ENCODE measurements at places on chromosomes 5 and 9.

GRCh38 chr5:143796753-143797152, 15.2 kb upstream of the HMHB1 start:
- no peak for DNase-seq

- no peak for DNase-seq
These were observed 74.7 kb downstream of the PTTG1 start for GRCh38 chr5:160496334-160496733.

- no peak for DNase-seq
These were observed 338.1 kb downstream of the DMRT2 start for GRCh38 chr9:1388216-1388615.

DNA sequence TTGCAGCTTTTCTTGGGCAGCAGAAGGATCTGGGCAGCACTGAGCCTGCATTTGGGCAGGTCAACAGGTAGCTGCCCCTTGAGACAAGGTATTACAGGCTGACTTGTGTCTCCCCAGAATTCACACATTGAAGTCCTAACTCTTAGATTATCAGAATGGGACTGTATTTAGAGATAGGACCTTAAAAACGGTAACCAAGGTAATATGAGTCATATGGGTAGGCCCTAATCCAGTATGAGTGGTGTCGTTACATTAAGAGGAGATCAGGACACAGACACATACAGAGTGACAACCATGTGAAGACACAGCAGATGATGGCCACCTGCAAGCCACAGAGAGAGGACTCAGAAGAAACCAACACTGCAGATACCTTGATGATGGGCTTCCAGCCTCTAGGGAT, 3.2 kb downstream of the C1QTNF2 start:
- no peak for DNase-seq

DNA sequence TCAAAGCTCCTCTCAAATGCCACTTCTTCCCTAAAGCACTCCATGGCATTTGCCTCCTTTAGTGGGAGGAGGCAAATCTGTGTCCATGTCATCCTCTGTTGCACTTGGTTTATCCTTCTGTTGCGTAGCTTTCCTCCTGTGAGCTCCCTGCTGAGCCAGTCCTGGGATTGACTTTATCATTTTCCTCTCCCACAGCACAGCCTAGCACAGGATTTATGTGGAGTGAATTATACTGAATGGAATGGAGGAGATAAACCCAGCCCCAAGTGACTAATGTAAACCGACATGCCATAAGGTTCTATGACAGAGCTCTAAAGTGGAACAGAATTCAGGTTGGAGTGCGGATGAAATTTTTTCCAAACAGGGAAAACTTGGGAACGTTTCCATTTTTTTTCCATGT, 26.4 kb upstream of the TOMM5 start:
- DNase-seq = no peak

DNA sequence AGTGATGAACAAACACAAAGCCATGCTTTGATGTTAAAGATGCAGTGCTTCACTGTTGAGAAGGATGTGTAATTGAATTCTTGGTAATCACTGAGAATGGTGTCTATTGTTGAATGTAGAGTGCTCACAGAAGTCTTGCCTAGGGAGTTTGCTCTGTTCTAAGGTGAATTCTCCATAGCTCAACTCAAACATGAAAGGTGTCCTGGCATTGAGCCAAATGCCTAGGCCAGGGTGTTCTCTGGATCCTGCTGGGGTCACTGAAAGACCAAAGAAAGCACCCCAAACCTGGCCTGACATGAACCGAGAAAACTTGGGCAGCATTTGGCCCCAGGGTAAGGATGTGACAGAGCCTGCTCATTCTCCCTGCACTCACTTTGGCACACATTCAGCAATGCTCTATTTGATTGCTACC, 217.3 kb downstream of the ARL15 start:
- no peak for DNase-seq

GRCh38 chr5:148849461-148849860, 23.1 kb downstream of the ADRB2 start:
- no peak for DNase-seq

GRCh38 chr5:67287510-67288268, 91.1 kb upstream of the CD180 start:
- DNase-seq = no peak

DNA sequence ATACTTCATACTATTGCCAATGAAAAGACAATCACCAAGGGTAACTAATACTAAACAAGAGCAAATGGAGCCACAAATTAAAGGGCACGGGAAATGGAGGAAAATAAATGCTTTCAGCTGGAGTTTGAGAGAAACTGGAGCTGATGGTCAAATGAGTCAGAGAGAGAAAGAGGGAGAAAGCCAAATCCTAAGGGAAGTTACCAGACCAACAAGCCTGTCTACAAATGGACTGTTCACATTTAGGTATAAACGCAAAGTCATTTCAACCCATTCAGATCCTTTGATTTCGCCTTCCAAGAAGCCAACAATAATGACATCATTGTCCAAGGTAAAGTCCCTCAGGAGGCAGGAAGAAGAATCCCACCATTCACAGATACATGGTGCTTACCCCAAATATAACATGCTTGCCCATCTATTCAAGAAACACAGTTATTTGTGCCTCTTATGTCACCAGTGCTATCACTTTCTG, 351.8 kb downstream of the RAB3C start:
- no peak for DNase-seq

- DNase-seq = no peak
These were observed 56.9 kb upstream of the TBC1D2 start for GRCh38 chr9:98312365-98312764.

DNA sequence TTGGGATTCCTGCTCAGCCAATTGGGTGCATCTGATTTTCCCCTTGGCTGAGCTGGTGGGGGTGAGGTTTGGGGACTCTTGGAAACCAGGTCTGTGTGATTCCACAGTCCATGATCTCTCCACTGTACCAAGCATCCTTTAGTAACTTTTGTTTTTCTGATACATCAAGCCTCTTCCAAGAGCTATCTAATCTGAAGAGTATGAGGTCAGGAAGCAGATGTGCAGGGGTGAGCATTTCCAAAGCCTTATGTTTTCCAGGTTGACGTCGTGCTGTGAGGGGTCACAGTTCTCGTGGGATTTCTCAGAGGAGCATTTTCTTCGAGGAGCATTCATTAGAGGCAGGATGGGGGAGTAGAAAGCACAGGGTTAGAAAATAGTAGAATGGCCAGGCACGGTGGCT, 95.3 kb downstream of the KLF4 start:
- no peak for DNase-seq

GRCh38 chr5:95939465-95939864, 22.2 kb downstream of the ELL2 start:
- DNase-seq = no peak

DNA sequence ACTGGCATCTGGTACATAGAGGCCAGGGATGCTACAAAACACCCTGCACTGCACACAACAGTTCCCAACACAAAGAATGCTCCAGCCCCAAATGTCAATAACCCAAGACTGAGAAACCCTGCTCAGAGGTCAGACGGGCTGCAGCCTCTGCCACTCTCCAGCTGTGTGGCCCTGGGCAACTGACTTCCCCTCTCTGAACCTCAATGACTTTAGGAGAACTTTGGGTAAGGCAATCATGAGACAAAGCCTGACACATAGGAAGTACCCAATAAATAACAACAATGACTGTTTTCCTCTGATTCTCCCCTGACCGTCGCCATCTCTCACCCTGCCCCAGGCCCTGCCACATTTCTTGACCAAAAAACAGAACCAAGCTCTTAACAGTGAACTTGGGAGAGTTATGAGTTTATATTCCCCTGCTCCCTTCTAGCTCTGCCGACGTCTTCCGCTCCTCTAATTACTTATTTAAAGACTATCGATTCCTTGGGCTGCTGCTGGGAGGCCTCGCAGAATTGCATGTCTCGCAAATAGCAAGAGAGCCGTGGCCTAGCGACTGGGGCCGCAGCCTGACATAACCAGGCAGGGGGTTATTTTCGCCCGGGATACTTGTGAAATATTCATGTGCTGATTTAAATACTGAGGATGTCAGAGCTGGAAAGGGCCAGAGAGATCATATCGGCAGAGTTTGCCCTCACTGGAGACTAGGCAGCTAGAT, 24.5 kb upstream of the CRB2 start:
- no peak for DNase-seq

DNA sequence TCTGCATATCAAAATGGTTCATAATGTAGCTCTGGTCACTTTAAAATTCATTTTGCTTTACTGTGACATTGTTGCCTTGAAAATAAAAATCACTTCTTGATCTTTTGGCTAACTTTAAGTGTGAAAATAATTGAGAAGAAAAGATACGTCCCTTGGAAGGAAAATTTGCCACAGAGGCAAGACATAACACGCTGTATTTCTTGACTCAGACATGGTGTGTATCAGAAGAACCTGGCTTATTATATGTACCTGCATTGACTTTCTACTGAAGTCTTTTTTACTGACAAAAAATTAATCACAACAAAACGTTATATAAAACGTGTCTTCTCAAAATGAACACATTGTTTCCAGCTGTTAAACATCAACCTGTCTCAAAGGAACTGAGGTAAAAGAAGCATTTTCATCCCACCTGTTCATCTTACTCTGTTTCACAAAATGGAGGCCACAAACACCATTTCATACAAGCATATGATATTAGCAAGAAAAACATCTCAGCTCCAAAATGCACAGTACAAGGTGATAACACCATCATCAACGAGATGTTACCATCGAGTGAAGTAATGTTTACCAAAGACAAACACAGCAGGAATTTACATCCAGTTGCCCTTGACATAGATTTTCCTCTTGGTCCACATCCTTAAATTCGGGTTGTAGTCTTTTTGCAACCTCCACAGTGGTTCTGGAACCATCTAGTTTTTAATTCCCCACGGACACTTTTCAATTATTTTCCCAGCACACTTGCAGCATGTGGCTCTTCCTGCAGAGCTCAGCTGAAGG, 179.9 kb downstream of the GLIS3 start:
- DNase-seq = no peak

- no peak for DNase-seq
These were observed 8.0 kb downstream of the GRIA1 start for GRCh38 chr5:153498516-153498915.

DNA sequence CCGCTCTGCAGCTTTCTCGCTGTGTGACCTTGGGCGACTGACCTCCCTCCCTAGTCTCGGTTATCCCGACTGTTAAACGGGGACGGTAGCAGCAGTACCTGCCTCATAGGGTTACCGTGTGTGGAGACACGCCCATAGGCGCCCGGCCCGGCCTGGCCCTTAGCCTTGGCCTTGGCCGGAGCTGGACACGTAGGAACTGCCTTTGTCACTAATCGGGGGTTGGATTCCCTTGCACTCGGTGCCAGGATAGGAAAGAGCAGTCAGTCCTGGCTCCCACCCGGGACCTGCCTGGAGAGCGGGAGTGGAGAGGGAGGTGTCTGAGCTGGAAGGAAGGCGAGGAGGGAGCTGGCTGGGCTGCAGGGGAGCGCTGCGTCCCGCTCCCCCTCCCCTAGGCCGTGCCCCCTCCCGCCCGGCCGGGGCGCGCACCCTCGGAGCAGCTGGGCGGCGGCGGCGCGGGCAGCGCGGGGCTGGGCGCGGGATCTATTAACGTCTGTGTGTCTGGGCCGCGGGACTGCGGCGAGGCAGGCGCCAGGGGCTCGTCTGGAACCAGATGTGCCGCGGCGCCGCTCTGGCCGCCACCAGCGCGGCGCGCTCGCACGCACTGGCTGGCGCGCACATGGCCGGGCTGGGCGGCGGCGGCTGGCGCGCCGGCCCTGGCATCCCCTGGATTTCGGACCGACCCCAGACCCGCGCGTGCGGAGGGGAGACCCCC, 31.7 kb downstream of the PRRX2 start:
- no peak for DNase-seq

- no peak for DNase-seq
These were observed 4.9 kb downstream of the EDIL3 start for GRCh38 chr5:84379749-84380148.

- DNase-seq = no peak
These were observed 10.8 kb downstream of the DMRTA1 start for GRCh38 chr9:22457448-22457847.

DNA sequence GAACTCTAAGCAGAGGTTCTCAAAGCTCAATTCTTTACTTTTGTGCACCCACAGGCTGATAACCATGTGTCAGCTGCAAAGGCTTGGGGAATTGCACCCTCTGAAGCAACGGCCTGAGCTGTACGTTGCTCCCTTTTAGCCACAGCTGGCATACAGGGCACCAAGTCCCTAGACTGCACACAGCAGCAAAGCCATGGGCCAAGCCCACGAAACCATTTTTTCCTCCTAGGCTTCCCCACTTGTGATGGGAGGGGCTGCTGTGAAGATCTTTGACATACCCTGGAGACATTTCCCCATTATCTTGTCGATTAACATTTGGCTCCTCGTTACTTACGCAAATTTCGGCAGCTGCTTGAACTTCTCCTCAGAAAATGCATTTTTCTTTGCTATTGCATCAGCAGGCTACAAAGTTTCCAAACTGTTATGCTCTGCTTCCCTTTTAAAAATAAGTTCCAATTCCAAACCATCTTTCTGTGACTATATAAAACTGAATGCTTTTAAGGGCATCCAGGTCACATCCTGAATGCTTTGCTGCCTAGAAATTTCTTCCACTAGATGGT, 23.0 kb downstream of the KIAA0825 start:
- no peak for DNase-seq

DNA sequence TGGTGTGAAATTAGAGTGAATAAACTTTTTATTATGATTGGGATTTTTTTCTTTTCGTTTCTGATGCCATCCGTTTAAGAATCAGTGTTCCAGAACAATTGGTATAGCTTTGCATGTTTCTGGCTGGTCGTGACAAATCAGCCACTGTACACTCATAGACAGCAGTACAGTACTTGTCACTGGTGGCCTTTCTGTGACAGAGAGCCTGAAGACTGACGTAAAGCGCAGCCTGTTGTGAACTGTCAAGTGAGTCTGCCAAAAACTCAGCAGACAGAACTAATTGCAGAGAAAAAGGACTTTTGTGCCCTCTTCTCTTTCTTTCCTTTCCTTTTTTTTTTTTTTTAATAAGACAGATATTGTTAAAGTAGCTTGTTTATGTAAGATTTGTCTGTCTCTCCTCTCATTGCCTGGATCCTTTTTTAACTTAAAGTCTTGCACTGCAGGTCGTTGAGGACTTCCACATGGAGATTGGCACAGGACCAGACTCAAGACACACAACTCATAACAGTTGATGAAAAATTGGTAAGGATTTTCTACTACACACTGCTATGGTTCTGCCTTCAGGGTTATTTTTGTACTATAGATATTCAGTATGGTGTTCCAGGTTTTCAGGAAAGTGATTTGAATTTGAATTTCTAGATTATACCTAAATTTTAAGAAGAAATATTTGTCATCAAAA, 42.7 kb downstream of the NDUFS4 start:
- DNase-seq = no peak

Measured in activated CD4-positive, alpha-beta T cell treated with anti-CD3 and anti-CD28 coated beads, Interleukin-2, amount 50 U/mL, for 4 hours (primary cell).